ENCODE measurements at places on chromosomes 13 and 19.

- DNase-seq, result no peak
Observed at GRCh38 chr13:113937073-113937472, 36.8 kb downstream of the C13orf46 start.

- DNase-seq, result no peak
Observed at GRCh38 chr13:74084375-74084935, 49.7 kb downstream of the KLF12 start.

GRCh38 chr19:38564981-38565690 lies 52.6 kb downstream of the MAP4K1 start:
- no peak for DNase-seq

- no peak for DNase-seq
Observed at GRCh38 chr13:46389457-46390451, 2.7 kb upstream of the RUBCNL start.

GRCh38 chr13:85816413-85816812 lies 17.2 kb upstream of the SLITRK6 start:
- DNase-seq, result no peak

DNA sequence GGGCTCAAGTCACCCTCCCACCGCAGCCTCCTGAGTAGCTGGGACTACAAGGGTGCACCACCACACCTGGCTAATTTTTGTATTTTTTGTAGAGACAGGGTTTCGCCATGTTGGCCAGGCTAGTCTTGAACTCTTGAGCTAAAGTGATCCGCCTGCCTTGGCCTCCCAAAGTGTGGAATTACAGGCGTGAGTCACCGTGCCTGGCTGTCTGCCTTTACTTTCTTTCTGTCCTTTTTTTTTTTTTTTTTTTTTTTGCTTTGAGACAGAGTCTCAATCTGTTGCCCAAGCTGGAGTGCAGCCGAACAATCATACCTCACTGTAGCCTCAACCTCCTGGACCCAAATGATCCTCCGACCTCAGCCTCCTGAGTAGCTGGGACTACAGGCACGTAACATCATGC lies 25.0 kb upstream of the OR1M1 start:
- DNase-seq, result no peak

- DNase-seq, result no peak
Observed at GRCh38 chr13:26653310-26653709, 95.8 kb downstream of the WASF3 start.

DNA sequence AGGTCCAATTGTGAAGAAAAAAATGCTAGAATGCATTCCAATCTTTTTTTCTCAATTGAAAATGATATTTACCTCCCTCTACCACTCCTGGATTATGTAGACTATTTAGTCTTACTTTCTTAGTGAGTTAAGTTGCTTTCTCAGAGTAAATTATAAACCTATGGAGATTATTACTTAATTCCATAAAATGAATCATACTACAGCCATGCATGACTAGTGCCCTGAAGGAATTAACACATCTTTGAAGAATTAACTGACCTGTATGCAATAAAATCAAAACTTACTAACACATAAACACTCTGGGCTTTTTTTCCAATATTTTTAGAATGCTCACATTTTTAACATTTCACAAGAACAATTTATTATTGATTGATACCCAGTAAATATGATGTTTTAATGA lies 379.4 kb upstream of the DACH1 start:
- no peak for DNase-seq

- DNase-seq, result no peak
Observed at GRCh38 chr19:48807590-48808308, 3.1 kb downstream of the BCAT2 start.

DNA sequence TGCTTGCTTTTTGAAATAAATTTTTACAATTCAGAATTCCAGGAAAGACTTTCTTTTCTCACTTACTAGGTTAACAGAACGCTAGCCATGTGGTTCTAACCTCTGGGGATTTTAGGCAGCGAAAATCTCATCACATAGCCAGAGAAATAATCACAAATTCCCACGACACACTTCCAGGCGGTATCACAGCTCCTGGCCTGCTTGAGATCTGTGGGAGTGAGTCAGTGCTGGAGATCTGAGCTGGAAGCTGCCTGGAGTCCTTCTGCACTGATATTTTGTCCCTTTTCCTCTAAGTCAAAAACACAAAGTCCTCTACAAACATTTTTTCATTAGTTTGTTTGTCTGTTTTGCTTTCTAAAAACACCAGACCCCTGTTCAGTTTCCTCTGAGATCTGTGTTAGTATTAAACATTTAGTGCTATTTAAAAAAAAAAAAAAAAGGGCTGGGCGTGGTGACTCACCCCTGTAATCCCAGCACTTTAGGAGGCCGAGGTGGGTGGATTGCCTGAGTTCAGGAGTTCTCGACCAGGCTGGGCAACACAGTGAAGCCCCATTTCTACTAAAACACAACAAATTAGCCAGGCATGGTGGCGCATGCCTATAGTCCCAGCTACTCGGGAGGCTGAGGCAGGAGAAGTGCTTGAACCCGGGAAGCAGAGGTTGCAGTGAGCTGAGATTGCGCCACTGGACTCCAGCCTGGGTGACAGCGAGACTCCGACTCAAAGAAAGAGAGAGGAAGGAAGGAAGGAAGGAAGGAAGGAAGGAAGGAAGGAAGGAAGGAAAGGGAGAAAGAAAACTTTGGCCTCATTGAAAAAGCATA lies 12.2 kb upstream of the UBE2L5 start:
- DNase-seq, result peak; percentile 44

GRCh38 chr13:44918326-44919103 lies 70.8 kb downstream of the NUFIP1 start:
- DNase-seq, result peak; percentile 40

GRCh38 chr13:75704927-75705288 lies 68.8 kb downstream of the LMO7 start:
- no peak for DNase-seq

DNA sequence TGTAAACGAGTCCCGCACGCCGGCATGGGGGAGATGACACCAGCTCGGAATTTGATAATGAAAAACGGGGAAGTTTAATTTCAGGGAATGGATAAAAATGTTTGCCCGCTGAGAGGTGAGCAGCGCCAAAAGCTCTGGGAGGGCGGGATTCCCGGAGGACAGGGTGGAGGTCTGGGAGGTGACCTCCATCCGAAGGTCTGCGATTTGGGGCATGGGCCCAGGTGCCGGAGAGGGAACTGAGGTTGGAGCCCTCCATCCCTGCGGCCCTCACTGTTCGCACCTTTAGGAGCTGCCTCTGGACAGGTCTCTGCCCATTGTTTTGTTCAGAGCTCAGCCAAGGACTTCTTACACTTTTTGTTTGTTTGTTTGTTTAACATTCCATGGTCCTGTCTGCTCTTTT lies 129.8 kb downstream of the URI1 start:
- DNase-seq, result no peak

DNA sequence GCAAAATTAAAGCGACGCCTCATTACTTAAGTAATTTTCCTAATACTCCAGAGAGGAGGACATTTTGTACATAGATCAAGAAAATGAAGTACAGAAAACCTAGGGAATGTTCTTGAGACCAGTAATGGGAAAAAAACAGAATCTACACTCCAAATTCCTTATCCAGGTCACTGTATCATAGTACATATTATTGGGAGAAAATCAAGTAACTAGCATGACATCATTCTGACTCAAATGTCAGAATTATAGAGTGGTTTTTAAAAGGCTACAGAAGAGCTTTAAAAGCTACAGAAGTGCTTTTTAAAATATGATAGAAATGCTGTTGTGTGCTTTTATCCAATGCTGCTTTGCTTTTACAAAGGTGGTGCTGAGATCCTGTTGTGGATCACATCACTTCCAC lies 86.3 kb upstream of the SLC15A1 start:
- DNase-seq, result no peak

- DNase-seq, result no peak
Observed at GRCh38 chr19:57887195-57887941, 1.5 kb downstream of the ZNF814 start.

DNA sequence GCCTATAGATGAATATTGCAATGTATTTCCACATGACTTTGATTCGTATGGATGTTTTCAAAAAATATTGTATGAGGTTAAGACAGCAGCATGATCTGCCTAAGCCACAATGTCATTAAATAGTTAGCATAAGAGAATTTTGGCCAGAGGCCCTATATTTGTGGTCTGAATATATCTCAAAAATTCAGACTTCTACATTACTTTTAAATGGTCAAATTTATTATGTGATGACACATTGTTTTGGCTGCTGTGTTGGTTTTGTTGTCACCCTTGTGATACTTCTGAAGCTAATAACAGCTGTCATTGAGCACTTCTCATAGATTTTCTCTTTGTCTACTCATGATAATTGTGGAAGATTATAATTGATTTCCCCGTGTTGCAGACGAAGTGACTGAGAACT lies 288.2 kb downstream of the MYO16 start:
- DNase-seq, result no peak

DNA sequence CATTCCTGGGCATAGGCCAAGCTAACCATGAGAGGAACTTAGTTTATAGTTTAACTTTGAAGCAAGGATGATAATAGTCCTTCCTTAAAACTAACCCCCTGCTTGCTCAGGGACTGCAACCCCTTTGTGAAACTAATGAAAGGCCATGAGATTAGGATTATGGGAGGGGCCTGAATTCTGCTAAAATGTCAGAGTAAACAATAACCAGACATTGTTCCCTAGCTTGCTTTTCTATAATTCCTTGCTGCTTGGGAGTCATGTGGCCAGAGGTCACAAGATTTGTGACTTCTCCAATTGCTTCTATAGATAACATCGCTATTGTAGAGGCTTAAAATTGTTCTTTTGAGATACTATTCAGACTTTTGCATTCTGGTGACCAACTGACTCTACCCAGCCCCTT lies 634.0 kb downstream of the TBC1D4 start:
- no peak for DNase-seq

- DNase-seq, result no peak
Observed at GRCh38 chr13:45925151-45925550, 73.6 kb upstream of the SIAH3 start.

DNA sequence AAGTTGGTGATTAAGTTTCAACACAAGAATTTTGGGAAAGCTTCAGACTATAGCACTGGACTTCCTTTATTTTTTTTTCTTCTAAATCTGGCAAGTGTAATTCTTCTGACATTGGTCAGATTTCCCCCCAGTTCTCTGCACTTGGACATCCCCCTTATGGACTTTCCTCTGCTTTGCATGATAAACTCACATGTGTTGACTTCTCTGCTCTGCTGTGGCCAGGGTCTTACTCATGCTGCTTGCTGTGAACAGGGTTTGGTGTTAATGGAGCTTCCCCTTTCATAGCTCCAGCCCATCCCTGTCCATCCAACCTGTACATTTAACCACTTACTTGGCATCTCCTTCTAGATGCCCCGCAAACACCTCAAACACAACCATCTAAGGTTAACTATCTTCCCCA lies 70.5 kb upstream of the SPATA13 start:
- no peak for DNase-seq

DNA sequence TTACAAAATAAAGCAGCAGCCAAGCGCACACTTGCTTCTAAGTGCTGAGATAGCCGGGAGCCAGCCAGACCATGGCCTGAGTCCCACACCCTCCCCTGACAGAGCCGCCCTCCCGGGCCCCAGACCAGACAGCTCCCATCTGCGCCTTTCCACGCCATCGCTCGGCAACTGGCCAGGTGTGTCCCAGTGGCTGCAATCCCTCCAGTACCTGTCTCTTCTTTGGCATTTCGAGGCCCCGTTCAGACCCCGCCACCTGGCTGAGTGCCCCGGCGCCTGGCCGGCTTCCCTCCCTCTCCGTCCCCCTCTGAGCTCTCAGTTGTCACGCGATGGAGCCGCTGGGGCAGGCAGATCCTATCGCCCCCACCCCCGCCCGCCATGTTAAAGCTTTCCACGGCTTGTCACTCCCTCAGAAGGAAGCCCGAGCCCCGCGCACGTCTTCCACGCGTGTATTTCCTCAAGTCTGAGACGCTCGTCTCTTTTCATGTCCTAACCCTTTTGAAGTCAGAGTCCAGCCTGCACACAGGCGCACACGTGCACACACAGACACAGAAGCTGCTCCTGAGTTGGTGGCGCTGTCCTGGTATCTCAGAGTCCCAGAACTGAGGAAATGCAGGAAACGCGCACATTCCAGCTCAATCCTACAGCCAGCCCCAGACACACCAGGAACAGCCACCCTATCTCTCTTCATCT lies 7.9 kb downstream of the MLLT1 start:
- no peak for DNase-seq

- DNase-seq, result no peak
Observed at GRCh38 chr13:27919934-27920676, at the start of gene PDX1. TSS of gene PDX1 (plus strand) at chr13:27920000. CDS start at chr13:27920139, 139 bp downstream.

DNA sequence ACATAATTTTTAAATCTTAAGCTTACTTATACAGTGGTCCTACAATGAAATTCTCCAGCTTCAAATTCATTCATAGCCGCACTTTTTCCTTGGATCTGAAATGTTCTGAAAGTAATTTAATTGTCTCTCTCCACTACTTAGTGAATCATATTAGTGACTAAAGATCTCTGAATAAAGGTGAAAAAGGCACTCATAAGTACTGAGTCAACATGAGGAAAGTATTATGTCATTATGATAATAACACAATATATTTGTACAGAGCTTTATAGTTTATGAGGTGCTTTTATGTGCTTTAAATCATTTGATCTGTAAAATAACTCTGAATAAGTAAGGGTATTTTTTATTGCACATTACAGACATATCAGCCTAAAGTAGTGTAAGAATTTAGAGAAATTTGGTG lies 628.2 kb upstream of the SLITRK5 start:
- no peak for DNase-seq

DNA sequence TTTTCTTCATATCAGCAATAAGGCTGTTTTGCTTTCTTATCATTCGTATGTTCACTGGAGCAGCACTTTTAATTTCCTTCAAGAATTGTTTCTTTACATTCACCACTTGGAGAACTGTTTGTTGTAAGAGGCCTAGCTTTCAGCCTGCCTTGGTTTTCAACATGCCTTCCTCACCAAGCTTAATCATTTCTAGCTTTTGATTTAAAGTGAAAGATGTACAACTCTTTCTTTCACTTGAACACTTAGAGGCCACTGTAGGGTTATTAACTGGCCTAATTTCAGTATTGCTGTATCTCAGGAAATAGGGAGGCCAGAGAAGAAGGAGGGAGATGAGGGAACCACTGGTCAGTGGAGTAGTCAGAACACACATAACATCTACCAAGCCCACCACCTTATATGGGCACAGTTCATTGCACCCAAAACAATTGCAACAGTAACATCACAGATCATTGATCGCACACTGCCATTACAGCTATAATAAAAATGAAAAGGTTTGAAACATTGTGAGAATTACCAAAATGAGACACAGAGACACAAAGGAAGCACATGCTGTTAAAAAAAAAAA lies 181.4 kb upstream of the TUBA3C start:
- DNase-seq, result no peak

DNA sequence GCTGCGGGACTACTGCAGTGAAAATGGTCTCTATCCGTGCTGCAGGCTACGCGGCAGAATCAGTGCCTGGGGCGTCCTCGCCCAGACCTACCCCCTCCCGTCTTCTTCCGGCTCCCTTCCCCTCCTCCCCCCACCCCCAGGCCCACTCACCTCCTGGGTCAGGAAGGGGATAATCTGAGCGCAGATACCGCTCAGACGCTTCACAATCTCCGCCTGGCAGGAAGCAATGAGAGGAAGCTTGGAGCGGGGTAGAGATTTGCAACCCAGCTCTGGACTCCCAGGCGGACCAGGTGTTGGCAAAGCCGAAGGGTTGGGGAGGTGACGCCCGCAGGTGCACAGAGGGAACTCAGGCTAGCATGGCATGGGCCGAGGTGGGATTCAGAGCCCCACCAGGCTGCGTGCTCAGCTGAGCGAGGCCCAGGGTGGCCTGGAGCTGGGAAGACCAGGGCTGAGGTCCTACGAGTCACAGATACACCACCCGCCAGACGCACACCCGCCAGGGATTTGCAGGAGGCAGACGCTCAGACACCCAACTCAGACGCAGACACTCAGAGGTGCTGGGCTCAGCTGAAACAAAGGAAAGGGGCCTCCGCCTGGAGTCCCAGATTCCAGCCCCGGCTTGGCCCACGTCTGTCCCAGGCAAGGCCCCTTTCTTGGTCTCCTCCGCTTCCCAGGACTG lies 4.1 kb downstream of the TLE2 start:
- DNase-seq, result no peak

Data from H54 (cell line).